GOT3 (cell line): ENCODE measurements at places on chromosomes 5 and 9.

GRCh38 chr9:69445251-69445650, 120.2 kb downstream of the ENTREP1 start:
- DNase-seq, result no peak

GRCh38 chr5:119179857-119180641, 109.2 kb downstream of the DMXL1 start:
- DNase-seq, result no peak

DNA sequence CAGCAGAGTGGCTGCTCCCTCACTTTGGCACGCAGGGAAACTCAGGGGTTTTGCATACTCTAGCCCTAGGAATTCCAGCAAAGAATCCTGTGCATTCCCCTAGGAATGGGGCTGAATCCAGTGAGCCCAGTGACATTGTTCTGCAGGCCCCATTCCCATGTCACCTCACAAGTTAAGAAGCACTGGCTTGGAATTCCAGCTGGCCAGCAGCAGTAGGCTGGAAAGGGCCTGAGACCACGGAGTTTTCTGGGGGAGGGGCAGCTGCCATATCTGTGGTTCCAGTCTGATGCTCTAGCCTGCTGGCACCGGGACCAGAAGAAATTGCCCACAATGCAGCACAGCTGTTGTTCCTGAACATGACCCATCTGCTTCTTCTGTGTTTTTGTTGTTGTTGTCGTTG, 217.6 kb upstream of the DMRTA1 start:
- DNase-seq, result no peak

GRCh38 chr9:114154600-114155102, 686 bp upstream of the COL27A1 start:
- no peak for DNase-seq

- no peak for DNase-seq
Observed at GRCh38 chr5:143445776-143446175, 42.3 kb upstream of the NR3C1 start.

GRCh38 chr5:172733131-172733973, 37.6 kb downstream of the DUSP1 start:
- peak; percentile 85 for DNase-seq

- no peak for DNase-seq
Observed at GRCh38 chr9:34484678-34485077, 26.1 kb downstream of the DNAI1 start.

DNA sequence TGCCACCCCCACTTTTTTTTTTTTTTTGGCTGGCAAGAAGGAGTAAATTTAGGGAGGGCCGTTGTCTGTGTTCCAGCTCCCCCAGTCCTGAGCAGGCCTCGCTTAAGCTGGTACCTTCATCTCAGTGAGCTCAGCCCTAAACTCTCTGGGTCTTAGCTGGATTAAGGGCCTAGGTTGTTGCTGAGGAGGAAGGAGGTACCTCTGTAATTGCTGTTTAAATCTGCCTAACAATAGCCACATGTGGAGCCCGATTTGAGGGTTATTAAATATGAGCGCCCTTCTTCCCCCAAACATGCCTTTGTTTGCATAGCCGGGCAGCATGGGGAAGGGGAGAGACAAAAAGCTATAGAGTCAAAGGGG, 179.0 kb upstream of the PITX1 start:
- DNase-seq, result no peak

DNA sequence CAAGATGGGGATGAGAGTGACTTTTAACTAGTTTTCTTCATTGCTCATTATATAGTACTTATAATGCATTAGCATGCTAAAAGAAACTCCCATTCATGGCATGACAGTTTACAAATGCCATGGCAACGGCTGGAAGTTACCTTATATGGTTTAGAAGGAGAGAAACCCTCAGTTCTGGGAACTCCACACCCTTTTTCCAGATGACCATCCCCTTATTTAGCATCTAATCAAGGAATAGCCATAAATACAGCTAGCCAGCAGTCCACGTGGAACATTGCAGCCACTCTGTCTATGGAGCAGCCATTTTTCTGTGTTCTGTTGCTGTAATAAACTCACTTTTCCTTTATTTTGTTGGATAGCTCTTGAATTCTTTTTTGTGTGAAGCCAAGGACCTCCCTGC, 1137.8 kb downstream of the CDH18 start:
- no peak for DNase-seq

GRCh38 chr5:163338-163620, 28.0 kb upstream of the LRRC14B start:
- no peak for DNase-seq

- no peak for DNase-seq
Observed at GRCh38 chr5:78930721-78931120, 54.4 kb downstream of the ARSB start.
